CD8-positive, alpha-beta memory T cell (primary cell): ENCODE measurements at places on chromosomes 2 and 18.

GRCh38 chr2:240296104-240296406 lies 139.4 kb upstream of the GPC1 start:
- DNase-seq, result no peak
- H3K36me3 ChIP-seq, result no peaks in the 10 kb centered on the region
- no peaks in the 10 kb centered on the region for H3K27me3 ChIP-seq
- H3K27ac ChIP-seq, result no peak overlapping the region
- no peaks in the 10 kb centered on the region for H3K4me1 ChIP-seq
- no peak overlapping the region for H3K4me3 ChIP-seq

DNA sequence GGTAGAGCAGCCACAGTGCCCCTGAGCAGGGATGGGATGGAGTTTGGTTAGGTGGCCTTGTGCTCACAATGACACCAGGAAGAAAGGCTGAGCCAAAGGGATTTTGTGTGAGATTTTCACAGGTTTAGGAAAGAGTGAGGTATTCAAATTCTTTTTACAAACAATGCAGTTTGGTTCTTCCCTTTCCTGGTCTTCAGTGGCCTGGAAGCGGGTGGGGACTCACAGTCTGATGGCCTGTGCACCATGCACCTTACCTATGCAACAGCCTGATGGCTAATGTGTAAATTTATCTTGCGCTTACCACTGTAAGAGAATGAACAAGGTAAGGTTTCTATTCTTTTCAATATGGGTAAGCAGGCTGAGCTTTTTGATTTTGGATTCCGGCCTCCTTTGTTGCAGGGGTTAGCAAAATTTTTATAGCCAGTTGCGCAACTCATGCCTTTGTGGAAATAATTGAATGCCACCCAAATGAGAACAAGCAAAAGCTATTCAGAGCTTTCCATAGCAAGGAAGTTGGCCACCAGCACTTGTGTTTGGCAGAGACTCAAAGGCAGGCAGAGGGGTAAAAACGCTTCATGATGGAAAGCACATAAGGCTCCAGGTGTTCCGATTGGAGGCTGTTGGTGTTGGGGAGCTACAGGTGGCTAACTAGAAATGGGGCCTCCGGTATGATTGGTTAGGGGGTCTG lies 23.8 kb upstream of the IL1R2 start:
- no peaks in the 10 kb centered on the region for H3K36me3 ChIP-seq
- H3K27me3 ChIP-seq, result no peaks in the 10 kb centered on the region
- no peak for DNase-seq
- no peak overlapping the region for H3K4me3 ChIP-seq
- H3K4me1 ChIP-seq, result no peaks in the 10 kb centered on the region

DNA sequence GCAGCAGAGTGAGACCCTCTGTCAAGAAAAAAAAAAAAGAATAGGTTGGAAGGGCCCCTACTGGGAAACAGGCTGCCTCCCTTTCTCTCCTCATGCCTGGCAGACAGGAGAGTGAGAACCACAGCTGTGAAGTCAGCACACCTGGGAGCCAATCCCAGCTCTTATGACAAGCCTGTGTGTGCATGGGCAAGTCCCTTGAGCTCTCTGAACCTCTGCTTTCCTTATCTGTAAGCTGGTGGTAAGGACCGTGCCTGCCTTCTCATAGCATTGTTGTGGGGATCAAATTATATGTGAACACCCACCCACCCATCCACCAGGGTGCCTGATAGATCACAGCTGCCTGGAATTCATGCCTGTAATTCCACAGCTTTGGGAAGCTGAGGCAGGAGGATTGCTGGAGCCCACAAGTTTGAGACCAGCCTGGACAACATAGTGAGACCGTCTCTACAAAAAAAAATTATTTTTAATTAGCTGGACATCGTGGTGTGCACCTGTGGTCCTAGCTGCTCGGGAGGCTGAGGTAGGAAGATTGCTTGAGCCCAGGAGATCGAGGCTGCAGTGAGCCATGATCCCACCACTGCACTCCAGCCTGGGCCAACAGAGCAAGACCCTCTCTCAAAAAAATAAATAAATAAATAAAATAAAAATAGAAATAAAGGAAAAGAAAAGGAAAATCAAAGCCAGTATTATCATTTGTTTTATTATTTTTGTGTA lies 66.9 kb upstream of the MCFD2 start:
- H3K4me1 ChIP-seq, result peaks cover 29% of the 10 kb centered on the region
- peaks cover 18% of the 10 kb centered on the region for H3K36me3 ChIP-seq
- peak overlapping the region; percentile 36 for H3K27ac ChIP-seq
- no peak for DNase-seq
- H3K4me3 ChIP-seq, result no peak overlapping the region
- no peaks in the 10 kb centered on the region for H3K27me3 ChIP-seq

DNA sequence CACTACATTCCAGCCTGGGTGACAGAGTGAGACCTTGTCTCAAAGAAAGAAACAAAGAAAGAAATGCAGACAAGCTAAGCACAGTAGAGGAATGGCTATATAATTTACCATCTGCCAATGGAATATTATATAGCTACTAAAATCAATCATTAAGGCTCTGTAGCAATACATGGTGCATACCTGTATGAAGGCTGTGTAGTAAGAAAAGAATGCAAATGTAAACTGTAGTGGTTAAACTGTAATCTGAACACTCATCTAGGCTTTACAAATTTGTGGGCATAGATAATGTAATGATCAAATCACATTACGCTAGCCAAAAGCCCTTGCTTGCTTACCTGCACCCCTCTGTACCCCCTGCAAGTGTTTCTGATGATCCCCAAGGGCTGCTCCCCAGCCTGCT lies 230.9 kb downstream of the LTBP1 start:
- H3K27ac ChIP-seq, result no peak overlapping the region
- no peaks in the 10 kb centered on the region for H3K27me3 ChIP-seq
- H3K4me3 ChIP-seq, result no peak overlapping the region
- DNase-seq, result no peak

DNA sequence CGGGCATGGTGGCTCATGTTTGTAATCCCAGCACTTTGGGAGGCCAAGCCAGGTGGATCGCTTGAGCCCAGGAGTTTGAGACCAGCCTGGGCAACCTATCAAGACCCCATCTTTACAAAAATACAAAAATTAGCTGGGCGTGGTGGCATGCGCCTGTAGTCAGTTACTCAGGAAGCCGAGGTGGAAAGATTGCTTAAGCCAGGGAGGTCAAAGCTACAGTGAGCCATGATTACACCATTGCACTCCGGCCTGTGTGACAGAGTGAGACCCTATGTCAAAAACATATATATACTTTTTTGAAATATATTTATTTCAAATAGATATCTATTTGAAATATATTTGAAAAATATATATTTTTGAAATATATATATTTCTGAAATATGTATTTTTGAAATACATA lies 10.9 kb downstream of the OSBPL1A start:
- no peak for DNase-seq
- no peak overlapping the region for H3K27ac ChIP-seq
- no peaks in the 10 kb centered on the region for H3K36me3 ChIP-seq

- no peak overlapping the region for H3K4me3 ChIP-seq
- no peak overlapping the region for H3K27ac ChIP-seq
- H3K4me1 ChIP-seq, result no peaks in the 10 kb centered on the region
- H3K36me3 ChIP-seq, result no peaks in the 10 kb centered on the region
- no peaks in the 10 kb centered on the region for H3K27me3 ChIP-seq
Measured at GRCh38 chr18:67145586-67146292, 370.8 kb downstream of the DSEL start.

- peaks cover 12% of the 10 kb centered on the region for H3K4me1 ChIP-seq
- H3K4me3 ChIP-seq, result no peak overlapping the region
- H3K27ac ChIP-seq, result no peak overlapping the region
Measured at GRCh38 chr2:191318729-191319078, 73.5 kb downstream of the MYO1B start.

GRCh38 chr2:11310212-11310611 lies 34.2 kb downstream of the ROCK2 start:
- H3K4me1 ChIP-seq, result no peaks in the 10 kb centered on the region
- no peaks in the 10 kb centered on the region for H3K36me3 ChIP-seq
- no peak overlapping the region for H3K4me3 ChIP-seq
- H3K27me3 ChIP-seq, result no peaks in the 10 kb centered on the region
- no peak for DNase-seq

DNA sequence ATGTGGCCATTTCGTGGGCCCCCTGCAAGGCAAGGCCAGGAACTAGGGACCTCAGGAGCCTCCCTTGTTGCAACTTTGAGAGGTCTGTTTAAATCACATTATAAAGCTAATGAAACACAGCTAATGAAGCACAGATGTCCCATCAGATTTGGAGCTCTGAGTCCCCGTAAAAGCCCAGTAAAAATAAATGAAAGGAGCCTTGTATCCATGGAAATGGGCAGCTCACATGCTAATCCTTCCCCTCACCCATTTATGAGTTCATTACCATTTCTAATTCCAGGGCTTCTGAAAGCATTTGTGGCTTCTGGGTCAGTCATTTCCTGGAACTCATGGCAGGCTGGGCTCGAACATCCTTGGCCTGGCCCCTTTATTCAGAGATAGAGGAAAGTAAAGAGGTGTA lies 274.8 kb downstream of the SS18 start:
- H3K27ac ChIP-seq, result no peak overlapping the region
- no peaks in the 10 kb centered on the region for H3K36me3 ChIP-seq
- H3K27me3 ChIP-seq, result no peaks in the 10 kb centered on the region
- DNase-seq, result no peak

GRCh38 chr2:239190361-239190760 lies 210.5 kb downstream of the HDAC4 start:
- no peak overlapping the region for H3K27ac ChIP-seq
- H3K4me1 ChIP-seq, result no peaks in the 10 kb centered on the region
- no peaks in the 10 kb centered on the region for H3K27me3 ChIP-seq
- H3K36me3 ChIP-seq, result peaks cover 24% of the 10 kb centered on the region
- no peak for DNase-seq
- H3K4me3 ChIP-seq, result no peak overlapping the region

GRCh38 chr2:20148923-20149702 lies 75.8 kb downstream of the SDC1 start:
- H3K27me3 ChIP-seq, result no peaks in the 10 kb centered on the region
- H3K36me3 ChIP-seq, result no peaks in the 10 kb centered on the region
- no peak for DNase-seq
- H3K4me3 ChIP-seq, result no peak overlapping the region

- H3K27me3 ChIP-seq, result no peaks in the 10 kb centered on the region
- no peak overlapping the region for H3K27ac ChIP-seq
- no peak for DNase-seq
- H3K4me3 ChIP-seq, result no peak overlapping the region
- no peaks in the 10 kb centered on the region for H3K36me3 ChIP-seq
- no peaks in the 10 kb centered on the region for H3K4me1 ChIP-seq
Measured at GRCh38 chr18:73990258-73990657, 157.4 kb downstream of the FBXO15 start.

DNA sequence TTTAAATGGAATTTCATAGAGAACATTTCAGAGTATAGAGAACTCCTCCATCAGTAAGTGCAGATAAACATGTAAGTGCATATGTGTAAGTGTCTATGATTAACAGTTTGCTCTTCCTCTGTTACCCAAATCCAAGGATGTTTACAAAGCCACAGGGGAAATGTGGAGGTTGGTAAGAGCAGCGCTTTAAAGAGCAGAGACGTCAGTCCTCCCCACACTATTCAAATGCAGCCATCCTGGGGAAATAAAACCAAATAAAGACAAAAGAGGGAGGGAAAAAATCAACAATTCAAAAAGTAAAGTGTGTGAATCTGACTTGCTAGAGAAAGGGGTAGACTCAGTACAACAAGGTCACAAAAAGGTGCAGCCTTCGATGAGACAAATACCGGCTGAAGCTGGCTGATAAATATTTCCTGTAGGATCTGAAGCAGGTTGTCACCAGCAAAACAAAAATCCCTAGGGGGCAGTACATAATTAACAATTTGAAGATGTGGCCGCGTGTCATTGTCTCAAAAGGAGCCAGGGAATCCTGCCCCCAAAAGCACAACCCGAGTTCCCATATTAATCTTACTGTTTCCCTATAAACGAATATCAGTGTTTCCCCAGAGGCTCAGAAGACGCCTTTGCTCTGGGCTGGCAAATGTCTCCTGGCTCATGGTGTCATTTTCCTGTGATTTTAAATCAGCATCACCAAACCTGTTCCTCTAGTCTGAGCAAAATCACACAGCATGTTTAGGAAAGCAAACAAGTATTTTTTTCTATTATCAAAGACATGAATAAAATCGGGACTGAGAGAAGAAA lies 216.5 kb downstream of the CDCA7 start:
- H3K4me3 ChIP-seq, result no peak overlapping the region
- H3K36me3 ChIP-seq, result no peaks in the 10 kb centered on the region
- no peaks in the 10 kb centered on the region for H3K4me1 ChIP-seq
- DNase-seq, result no peak
- H3K27ac ChIP-seq, result no peak overlapping the region

DNA sequence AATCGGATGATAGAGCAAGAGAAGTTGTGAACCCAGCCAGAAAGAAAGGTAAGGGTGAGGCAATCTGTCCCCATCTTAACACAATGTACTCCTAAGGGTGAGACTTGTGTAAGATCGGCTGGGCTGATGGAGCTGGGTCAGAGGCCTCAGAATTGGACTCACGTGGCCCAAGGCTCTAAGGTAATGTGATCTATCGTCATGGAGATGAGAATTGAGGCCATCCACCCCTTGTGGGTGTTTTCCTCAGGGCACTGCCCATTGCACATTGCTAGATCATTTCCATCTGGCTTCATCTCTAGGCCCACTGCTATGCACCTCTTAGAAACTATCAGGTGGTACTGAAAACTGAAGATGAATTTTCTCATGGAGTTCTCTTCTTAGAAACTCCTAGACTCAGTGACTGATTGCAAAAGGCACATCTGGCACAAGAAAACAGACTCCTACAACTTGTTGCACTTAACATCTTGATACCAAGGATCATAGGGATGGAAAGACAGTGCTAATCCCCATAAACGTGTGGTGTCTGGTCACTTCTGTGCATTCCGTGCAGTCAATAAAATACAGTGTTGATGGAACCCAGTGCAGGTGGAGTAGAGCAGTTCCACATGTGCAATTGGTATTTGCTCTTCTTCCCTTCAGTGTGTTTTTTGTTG lies 228.9 kb upstream of the FOSL2 start:
- no peak for DNase-seq
- H3K27ac ChIP-seq, result no peak overlapping the region
- no peaks in the 10 kb centered on the region for H3K36me3 ChIP-seq
- H3K4me1 ChIP-seq, result no peaks in the 10 kb centered on the region

DNA sequence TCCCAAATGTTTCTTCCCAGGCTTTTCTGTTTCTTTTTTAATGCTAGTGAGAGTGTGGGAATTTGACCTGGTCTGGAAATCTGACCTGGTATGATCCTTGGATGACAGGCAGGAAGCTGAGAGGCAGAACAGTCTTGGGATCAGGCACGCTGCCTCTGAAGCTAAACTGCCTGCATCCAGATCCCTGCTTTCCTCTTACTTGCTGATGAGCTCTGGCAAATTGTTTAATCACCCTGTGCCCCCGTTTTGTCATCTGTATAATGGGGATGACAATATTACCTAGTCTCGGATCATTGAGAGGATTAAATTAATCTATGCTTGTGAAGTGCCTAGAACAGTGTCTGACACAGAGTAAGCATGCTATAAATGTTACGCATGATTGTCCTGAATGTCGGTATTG lies 3.3 kb downstream of the KLHL23 start:
- H3K27ac ChIP-seq, result no peak overlapping the region
- H3K27me3 ChIP-seq, result peaks cover 9% of the 10 kb centered on the region
- H3K36me3 ChIP-seq, result no peaks in the 10 kb centered on the region
- H3K4me1 ChIP-seq, result peaks cover 10% of the 10 kb centered on the region

- no peak overlapping the region for H3K4me3 ChIP-seq
- H3K27ac ChIP-seq, result no peak overlapping the region
- no peaks in the 10 kb centered on the region for H3K4me1 ChIP-seq
- H3K36me3 ChIP-seq, result no peaks in the 10 kb centered on the region
- DNase-seq, result no peak
Measured at GRCh38 chr2:216635701-216636550, 2.7 kb downstream of the IGFBP2 start.

- no peaks in the 10 kb centered on the region for H3K36me3 ChIP-seq
- no peaks in the 10 kb centered on the region for H3K4me1 ChIP-seq
- H3K27ac ChIP-seq, result no peak overlapping the region
- no peak for DNase-seq
- no peaks in the 10 kb centered on the region for H3K27me3 ChIP-seq
- no peak overlapping the region for H3K4me3 ChIP-seq
Measured at GRCh38 chr2:224223851-224224555, 177.9 kb downstream of the FAM124B start.
